CD4-positive, alpha-beta T cell (primary cell): ENCODE measurements at places on chromosomes 12 and 14.

DNA sequence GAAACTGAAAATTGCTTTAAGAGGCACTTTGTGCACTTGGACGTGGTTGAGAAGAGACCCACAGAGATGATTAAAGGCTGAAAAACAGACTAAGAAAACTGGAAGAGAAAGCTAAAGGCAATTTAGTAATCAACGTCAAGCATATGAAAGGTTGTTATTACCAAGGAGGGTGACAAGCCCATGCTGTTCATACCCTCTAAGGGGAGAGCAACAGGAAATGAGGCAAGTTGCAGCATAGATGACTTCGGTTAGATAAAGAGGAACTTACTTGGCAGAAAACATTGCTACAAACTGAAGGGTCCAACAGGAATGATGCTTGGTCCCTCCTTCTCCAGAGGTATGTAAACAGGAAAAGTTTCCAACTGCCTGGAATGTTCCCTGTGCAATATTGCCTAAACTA lies 107.8 kb downstream of the DUSP6 start:
- DNase-seq = peak; percentile 41

GRCh38 chr14:62739647-62740046 lies 305.6 kb downstream of the KCNH5 start:
- DNase-seq = no peak

DNA sequence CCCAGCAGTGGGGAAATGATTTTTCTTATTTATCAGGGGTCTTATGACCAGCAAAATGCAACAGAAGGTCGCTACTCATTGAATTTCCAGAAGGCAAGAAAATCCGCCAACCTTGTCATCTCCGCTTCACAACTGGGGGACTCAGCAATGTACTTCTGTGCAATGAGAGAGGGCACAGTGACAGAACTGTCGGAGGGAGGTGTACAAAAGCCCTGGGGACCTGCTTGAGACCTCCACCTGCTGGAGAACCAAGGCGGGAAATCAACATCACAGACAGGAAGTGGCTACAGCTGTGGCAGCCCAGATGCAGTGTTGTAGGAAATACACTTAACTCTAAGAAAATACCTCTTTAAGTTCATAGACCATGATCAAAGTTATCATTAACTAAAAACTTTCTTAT lies 250.9 kb upstream of the OR4E1 start:
- peak; percentile 67 for DNase-seq

- no peak for DNase-seq
These were observed 153.5 kb upstream of the ATF7IP start for GRCh38 chr12:14211947-14212387.

- no peak for DNase-seq
These were observed 6.0 kb downstream of the EID3 start for GRCh38 chr12:104309446-104309993.

DNA sequence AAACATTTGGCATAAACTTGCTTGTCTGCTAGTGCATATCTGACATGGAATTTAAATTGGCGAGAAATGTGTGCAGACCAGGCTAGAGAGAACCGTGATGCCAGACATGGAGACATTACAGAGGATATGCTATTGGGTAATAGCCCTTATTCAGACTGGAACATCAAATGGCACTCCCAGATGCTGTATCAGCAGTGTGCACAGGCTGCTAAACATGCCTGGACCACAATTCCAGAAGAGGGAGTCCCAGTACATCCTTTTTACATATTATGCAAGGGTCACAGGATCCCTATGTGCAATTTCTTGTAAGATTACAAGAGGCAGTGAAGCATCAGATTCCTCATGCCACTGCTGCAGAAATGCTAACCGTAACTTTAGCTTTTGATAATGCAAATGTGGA lies 354.5 kb upstream of the FOXG1 start:
- DNase-seq = no peak

DNA sequence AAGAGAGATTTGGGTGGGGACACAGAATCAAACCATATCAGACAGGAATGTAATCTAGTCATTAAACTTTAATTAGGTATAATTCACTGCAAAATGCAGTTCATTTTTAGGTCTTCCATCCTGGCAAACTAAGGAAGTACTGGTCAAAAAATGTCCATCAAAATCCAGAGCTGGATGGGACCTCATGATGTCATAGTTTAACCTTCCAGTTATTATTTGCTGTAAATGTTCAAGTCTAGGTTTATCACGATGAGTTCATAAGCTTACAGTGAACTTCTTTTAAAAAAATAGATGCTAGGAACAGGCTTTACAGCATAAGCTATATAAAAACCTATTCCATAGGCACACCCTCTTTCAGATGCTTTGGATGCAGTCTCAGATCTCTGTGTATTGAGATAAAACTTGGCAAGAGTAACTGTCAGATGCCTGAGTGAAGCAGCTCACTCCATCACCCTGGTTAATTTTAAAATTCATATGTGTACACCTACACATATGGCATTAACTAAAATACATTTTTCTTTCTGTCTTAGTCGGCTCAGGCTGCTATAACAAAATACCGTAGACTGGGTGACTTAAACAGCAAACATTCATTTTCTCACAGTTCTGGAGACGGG lies 7.9 kb downstream of the SSPN start:
- no peak for DNase-seq

DNA sequence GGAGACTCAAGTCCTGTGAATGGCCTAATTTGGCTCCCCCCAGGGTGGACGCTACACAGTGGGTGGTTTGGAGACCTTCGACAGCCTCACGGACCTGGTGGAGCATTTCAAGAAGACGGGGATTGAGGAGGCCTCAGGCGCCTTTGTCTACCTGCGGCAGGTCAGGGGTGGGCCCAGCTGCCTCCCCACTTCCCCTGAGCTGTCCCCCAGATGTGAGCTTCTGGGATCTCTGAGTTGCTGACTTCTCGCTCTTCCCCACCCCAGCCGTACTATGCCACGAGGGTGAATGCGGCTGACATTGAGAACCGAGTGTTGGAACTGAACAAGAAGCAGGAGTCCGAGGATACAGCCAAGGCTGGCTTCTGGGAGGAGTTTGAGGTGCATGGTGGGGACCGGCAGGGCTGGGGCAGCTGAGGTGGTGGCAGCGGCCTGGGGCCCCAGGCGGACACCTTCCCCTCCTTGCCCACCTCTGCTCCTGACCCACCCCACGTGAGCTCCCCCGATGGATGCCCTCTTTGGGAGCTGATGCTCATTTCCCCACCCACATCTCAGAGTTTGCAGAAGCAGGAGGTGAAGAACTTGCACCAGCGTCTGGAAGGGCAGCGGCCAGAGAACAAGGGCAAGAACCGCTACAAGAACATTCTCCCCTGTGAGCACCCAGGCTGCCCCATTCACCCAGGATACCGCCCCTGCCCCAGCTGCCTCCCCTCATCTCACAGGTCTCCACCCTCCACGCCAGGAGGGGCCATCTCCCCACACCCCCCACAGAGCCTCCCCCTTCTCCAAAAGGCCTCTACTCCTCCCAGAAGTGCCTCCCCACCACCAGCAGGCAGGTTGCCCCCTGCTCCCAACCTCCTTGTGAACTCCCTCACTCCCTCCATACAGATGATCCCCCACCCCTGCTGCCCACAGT lies 4.2 kb downstream of the PTPN6 start:
- no peak for DNase-seq

- DNase-seq = no peak
These were observed 47.9 kb upstream of the CERS5 start for GRCh38 chr12:50215033-50215432.

- DNase-seq = no peak
These were observed 120.9 kb upstream of the CAND1 start for GRCh38 chr12:67148265-67148664.

DNA sequence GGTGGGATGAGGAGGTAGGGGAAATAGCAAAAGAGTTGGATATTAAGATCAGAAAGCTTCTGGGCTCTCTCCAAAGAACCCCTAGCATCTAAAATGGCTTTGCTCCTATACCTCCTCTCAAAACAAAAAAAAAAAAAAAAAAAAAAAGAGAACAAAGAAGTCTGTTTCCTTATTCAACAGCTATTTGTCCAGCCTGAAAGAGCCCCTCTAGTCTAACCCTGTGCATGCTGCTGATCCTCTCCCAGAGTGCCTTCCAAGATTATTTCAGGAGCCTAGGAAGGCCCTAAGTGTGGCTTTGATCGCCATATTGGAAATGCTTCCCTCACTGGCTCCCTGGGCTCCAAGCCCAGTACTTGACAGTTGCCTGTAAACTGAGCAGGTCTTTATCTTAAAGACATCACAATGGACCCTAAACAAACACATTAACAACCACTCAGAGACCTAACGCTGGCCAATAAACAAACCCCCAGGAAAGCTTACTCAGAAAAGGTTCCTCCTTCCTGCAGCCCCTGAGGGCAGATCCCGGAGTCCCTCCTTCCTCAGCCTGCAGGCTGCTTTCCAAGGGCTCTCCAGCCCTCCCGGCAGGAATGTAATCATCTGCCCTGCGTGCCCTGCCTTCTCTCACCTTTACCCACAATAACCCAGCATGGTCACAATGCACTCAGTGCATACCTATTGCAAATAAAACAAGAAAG lies 17.4 kb upstream of the COL2A1 start:
- DNase-seq = no peak

- DNase-seq = no peak
These were observed 697 bp upstream of the TULP3 start for GRCh38 chr12:2890001-2890387.

DNA sequence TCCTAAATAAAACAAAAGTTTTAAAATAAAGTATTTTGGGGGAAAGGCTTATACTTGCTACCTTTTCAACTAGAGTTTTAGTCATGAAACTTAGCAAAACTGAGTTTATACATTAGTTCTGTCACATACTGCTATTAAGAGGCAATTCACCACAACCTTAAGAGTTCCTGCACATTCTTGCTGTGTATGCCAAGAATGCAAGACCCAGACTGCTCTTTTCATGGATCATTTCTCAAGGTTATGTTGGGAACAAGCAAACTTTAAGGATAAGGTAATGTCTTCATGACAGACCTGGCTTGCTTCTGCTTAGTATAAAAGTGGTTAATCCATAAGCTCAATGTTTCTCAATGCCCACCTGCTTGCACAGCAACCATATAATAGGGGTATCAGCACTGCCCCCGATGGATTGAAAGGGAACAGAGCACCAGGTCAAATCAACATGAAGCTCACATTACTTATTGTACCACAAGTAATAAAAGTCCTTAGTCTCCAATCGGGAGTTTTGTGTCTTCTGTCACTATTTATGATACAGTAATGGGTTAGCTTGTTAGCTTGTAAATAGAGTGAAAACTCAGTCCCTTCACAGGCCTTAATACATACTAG lies 67.6 kb downstream of the KIF21A start:
- no peak for DNase-seq

- no peak for DNase-seq
These were observed 279.9 kb upstream of the FAR2 start for GRCh38 chr12:28869197-28869596.

DNA sequence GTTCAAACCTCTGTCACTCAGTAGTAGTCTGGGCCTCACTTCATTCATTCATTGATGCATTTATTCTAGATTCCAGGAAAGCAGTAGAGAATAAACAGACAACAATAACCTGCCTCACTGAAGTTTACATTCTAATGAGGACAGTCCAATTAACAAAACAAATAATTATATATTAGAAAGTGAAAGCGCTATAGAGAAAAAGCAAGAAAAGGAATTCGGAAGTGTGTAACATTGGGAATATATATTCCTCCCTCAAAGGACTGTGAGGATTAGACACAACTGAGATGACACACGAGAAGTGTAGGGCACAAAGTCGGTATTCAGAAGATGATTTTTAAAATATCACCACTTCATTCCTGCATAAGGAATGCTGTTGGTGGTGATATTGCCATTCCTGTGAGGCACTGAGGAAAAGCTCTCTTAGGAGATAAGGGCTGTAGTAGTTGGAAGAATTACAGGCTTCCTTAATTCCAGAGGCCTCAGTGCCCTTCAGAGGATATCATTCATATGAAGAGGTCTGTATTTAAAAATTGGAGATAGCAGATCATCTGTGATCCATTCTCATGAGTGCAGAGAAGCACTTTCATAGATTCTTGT lies 3.9 kb upstream of the DUSP6 start:
- DNase-seq = no peak

DNA sequence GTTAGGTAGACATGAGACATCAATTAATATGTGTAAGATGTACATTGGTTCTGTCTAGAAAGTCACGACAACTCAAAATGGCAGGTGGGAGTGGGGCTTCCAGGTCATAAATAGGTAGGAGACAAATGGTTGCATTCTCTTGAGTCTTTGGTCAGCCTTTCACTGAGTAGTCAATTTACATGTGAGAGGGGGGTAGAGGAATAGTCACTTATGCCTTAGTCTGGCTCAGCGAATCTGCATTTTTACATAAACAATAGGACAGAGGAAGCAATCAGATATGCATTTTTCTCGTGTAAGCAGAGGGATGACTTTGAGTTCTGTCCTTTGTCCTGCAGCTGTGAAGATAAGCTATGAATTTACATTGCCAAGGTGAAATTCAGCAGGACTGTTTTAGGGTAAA lies 27.8 kb upstream of the UNC79 start:
- no peak for DNase-seq

- no peak for DNase-seq
These were observed 41.6 kb downstream of the SCN8A start for GRCh38 chr12:51632623-51633022.

GRCh38 chr12:129854591-129854990 lies 49.2 kb downstream of the TMEM132D start:
- no peak for DNase-seq

- no peak for DNase-seq
These were observed 691.4 kb upstream of the TBX3 start for GRCh38 chr12:115375186-115375991.

DNA sequence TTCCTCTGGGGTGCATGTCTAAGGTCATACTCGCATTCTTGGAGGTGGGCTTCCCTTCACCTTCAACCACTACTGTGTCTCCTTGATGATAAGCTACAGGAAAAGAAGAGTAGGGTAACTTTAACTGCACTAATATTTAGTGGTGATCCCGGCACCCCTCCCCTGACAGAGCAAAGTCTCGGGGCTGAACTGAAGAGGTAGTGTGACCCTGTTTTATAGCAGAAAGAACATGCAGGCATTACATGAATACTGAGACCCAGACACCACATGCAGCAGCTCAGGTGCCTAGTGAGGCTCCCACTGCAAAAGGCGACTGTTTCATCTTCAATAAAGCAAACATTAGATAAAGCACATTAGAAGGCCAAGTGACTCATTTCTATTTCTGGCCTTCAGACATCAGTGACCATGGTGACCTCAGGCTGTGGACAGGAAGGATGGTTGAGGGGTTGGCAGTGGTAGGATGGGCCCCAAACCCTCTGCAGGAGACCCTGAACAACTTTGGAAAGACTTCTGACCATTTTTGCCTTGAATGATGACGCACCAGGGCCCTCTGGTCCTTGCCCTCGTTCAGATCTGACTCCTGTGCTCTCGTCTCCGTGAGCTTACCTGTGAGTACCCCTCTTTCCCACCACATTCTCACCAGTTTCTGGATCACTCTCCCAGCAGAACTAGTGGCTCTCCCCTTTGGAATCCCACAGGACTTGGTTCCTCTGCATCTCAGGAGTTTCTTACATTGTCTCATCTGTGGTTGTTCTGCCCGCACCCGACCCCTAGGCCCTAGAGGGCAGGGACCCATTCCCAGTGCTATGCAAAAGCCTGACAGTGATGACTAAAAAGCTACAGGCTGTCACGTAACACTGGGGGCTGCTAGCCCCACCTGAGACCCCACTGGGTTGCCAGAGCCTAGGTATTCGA lies 23.8 kb upstream of the JPH4 start:
- no peak for DNase-seq

GRCh38 chr14:63322897-63323573 lies 4.3 kb upstream of the GPHB5 start:
- no peak for DNase-seq

GRCh38 chr14:75539162-75539560 lies 16.9 kb downstream of the BATF start:
- no peak for DNase-seq

GRCh38 chr14:31161274-31161673 lies 46.3 kb downstream of the HECTD1 start:
- DNase-seq = no peak

GRCh38 chr14:74648601-74649000 lies 36.6 kb upstream of the LTBP2 start:
- DNase-seq = no peak
